ENCODE measurements at places on chromosomes 7 and 10.

DNA sequence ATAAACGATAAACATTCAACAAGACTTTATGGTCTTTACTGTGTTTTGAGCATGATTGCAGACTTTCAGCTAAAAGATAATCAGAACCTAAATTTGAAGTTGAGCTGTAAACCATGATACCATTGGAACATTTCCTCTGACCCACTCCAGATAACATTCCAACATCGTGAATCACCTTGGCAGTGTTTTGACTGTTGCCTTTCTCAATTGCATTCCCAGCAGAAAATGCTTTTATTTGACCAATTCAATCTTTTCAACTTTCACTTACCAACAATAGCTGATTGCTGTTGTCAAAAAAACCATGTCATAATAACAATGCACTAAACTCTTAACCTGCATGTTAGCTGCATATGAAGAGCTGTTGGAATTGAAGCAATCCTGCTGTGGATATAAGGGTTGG, 165.5 kb downstream of the MDFIC start:
- DNase-seq, result no peak

- no peak for DNase-seq
Observed at GRCh38 chr10:117896517-117896916, 150.2 kb downstream of the RAB11FIP2 start.

DNA sequence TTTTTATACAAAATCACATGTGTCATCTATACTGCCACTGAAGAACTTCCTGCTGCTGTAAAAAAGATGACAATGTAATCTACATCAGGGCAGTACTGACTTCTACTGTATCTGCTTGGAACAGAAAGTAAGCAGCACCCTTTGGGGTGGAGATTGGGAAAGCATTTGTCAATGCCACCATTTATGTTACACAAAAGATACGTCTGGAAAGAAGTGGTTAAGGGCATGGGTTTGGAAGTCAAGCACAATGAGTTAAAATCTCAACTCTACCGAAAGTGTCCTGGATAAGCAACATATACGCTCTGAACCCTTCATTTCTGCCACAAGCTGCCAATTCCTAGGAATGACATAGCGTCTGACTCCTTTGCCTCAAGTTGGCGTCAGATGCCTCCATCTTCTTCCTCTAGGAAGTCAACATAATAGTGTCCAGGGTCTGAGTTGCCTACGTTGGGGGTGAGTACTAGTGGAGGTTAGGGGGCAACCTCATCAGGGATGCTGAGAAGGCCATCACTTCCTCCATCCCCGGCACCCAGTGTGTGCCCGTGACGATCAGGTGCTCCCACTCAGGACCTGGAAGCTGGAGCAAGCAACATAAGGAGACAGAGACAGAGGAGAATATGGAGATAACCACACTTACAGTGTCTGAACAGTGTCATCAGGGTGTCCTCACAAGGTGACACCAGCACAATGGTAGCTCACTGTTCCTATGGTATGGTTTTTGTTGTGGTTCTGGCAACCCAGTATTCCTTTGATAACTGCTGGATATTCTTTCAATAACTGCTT, 58.3 kb downstream of the SGMS1 start:
- DNase-seq, result no peak

GRCh38 chr7:99308461-99309074, 17.1 kb upstream of the ARPC1A start:
- no peak for DNase-seq

DNA sequence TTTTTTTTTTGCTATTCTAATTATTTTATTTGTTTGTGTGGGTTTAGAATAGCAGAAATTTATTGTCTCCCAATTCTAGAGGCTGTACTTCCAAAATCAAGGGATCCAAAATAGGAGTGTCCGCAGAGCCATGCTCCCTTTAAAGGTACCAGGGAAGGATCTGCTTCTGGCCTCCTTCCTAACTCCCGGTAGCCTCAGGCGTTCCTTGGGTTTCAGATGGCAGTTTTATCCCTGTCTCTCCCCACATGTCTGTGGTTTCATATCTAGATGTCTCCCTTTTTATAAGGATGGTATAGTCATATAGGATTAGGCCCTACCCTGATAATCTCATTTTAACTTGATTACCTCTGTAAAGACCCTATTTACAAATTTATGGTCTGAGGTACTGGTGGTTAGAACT, 48.4 kb downstream of the BMPR1A start:
- no peak for DNase-seq

DNA sequence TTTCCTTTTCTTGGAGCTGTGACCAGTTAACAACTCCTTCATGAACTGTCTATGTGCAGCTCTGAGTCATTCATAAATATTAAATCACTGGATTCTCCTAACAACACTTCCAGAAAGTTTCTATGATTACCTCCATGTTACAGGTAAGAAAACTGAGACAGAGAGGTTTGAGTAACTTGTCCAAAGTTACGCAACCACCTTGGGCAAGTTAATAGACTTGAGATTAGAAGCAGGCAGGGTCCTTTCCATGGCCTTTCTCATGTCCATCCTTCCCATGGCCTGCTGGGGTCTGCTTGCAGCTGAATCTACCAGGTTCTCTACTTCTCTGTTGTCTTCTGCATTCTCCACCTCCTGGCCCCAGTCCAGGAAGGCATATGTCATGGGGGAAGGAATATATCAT, 648.8 kb upstream of the MKI67 start:
- no peak for DNase-seq

- peak; percentile 53 for DNase-seq
Observed at GRCh38 chr7:100157334-100158228, 942 bp downstream of the TRAPPC14 start.

DNA sequence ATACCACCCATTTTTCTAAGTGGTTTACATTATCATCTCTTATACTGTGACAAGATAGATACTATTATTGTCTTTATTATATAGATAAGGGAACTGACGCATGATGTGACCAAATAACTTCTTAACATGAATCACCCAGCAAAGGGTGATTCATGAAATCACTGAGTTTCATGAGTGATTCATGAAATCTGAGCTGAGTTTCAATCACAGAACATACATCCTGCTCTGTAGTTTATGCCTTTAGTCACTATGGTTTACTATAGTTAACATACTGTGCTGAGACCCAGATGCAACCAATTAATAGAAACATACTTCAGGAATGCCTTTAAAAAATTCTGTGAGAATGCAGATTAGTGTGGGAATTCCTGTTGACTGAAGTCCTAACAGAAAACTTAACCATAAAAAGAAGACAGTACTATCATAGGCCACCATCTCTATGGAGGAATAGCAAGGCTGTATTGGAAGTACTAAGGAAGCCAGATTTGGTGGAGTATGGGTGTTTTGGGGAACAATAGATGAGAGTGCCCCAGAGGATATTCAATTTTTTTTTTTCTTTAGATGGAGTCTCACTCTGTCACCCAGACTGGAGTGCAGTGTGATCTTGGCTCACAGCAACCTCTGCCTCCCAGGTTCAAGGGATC, 43.1 kb upstream of the SEMA3A start:
- no peak for DNase-seq

DNA sequence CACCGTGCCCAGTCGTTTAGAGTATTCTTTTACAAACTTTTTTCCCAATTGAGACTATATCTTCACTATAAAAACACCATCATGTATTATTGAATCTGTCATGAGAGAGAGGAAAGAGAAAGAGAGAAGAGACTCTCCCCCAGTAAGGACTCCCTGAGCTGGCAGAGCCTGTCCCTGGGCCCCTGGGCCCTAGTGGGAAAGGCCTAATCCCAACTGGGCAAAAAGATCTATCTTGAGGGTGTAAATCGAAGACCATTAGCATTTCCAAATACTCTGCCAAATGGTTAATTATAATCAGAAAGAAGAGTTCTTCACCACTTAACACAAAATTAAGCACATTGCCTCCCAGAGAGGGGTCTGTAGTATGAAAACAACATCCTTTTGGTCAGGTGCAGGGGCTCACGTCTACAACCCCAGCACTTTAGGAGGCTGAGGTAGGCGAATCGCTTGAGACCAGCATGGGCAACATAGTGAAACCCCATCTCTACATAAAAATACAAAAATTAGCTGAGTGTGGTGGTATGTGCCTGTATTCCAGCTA, 108.2 kb downstream of the SKIDA1 start:
- no peak for DNase-seq

- peak; percentile 85 for DNase-seq
Observed at GRCh38 chr10:97318772-97319651, at the start of gene FRAT1. TSS of gene FRAT1 (plus strand) at chr10:97319271. CDS start at chr10:97319454, 183 bp downstream.

DNA sequence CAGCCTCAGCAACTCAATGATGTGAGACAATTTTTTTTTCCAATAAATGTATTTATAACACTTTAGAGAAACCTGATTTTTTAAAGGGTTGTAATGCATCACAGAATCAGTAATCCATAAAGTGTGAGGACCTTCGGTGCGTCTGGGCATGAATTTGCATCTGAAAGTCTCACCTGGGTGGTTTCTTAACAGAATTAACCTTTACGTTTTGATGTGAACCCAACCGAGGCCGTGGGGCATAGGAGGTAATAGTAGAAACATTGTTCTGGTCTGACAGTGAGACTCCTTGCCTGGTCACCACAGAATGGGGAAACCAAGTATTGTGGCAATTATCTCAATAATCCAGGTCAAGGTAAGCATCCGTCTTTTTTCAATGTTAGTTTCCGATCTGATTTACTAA, 114.6 kb downstream of the PRKCQ start:
- no peak for DNase-seq

DNA sequence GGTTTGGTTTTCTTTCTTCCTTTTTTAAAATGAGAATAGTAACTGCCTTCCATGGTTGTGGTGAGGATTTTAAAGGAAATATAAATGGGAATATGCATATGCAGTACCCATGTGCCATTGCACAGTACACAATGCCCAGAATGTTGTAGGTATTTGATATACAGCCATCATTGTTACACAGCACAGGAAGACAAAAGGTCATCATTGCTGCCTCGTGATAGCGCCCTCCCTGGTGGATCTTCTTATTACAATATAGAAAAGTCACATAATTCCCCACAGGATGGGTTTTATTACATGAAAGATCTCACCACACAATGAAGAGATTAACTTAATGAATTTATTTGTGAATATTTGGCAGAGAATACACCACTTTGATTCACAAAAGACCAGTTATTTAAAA, 76.5 kb downstream of the PPP1R17 start:
- no peak for DNase-seq

DNA sequence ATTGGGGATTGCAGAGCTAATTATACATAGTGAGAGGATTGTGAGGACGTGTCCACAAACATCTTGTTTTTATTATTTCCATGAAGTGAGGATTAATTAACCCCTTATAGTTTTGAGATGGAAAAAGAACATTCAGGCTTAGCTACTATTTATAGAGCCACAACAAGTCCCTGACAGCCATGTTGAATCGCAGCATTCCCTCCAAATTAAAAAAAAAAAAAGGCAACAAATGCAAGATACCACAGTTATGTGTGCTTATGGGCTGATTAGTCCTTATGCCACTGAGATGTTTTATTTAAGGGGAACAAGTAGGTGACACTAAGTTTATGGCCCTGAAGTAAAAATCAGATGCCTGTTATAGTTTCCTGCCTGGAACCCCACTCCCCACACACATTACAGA, 350.3 kb downstream of the GPAM start:
- DNase-seq, result no peak

DNA sequence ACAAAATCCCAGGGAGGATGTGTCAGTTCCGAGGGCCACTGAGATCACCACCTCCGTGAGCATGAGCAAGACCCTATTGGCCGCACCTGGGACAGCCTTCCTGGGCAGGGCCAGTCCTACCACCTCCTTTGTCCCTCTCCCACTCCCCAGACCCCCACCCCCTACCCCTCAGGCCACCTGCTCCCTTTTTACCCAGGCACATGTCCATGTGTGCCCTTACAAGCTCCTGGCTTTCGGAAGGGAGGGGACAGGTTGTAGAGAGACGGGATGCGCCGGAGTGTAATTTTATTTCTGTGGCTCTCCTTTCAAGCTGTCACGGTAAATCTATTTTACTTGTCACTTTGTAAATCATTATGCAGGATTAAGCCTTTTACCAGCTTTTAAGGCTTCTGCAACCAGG, 20.9 kb downstream of the ZMIZ1 start:
- DNase-seq, result no peak

- DNase-seq, result no peak
Observed at GRCh38 chr7:106017657-106018056, 54.6 kb downstream of the CDHR3 start.

GRCh38 chr10:63221950-63222349, 88.8 kb downstream of the NRBF2 start:
- DNase-seq, result no peak

DNA sequence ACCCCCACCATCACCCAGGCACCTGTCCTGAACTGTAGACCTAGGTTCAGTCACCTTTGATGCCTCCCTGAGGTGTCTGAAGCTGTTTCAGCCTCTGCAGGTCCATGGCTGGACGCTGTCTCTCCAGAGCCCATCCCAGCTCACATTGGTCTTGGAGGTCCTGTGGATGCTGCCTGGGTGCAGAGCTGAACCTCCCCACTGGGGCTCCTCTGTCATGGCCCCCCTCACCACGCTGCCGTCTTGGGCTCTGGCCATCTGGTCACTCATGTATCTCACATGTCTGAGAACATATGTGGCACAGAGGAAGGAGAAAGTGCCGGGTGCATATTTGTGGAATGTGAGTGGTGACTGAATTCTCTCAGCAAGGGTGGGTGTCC, 108.9 kb downstream of the NKX6-2 start:
- no peak for DNase-seq

- no peak for DNase-seq
Observed at GRCh38 chr7:47449810-47450590, 131.9 kb downstream of the TNS3 start.

GRCh38 chr10:71970869-71971268, 6.7 kb downstream of the CHST3 start:
- DNase-seq, result no peak

- DNase-seq, result no peak
Observed at GRCh38 chr10:32350811-32351350, 3.9 kb upstream of the EPC1 start.

DNA sequence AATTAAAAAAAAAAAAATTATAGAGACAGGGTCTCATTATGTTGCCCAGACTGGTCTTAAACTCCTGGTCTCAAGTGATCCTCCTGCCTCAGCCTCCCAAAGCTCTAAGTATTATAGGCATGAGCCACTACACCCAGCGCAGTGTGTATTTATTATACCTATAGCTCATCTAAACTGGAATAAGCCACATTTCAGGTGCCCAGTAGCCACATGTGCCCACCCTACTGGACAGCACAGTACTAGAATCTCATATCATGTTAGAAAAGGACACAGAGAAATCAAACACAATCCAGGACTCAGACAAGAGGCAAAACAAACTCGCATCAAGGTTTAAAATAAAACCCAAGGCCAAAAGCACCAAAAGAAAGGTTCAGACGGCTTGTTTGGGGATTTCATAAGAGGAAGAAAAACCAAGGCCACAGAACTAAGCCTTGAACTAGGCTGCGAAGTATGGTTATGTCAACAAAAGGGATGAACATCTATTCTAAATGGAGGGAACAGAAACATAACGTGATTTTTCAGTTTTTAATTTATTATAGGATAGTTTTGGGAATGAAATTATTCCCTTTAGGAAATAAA, 32.3 kb downstream of the SLC16A9 start:
- DNase-seq, result no peak

DNA sequence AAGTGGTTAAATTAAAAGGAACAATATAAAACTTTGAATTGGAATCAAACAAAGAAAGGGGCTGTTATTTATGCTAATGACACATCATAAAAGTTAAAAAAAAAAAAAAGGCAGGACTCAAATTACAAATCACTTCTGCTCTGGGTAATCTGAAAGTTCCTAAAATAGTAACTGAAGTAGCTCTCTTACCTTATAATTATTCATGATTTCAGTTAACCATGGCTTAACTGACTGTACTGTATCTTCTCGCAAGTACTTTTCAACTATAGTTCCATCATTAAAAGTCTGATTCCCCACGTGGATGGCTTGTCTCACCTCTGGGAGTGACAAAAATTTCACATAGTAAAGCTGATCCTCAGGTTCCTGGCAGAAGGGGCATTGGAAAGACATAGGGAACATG, 82.5 kb downstream of the CPVL start:
- DNase-seq, result no peak

All from GM13976 (cell line).